ENCODE measurements at places on chromosomes 2 and 18. TPM values are rescaled to one million over a fixed set of nuclear protein-coding genes. Genes with fewer than 3 reads are reported as not detected.

The GPR45 gene
- not detected for total RNA-seq

The ATOH8 gene
- 72.5 TPM for total RNA-seq

The TP53I3 gene
- 35.7 TPM for total RNA-seq

The RAMP1 gene
- total RNA-seq, result 10.5 TPM

The VWA3B gene
- 0.09 TPM for total RNA-seq

The STARD6 gene
- not detected for total RNA-seq

The FBXO36 gene
- total RNA-seq, result 3.8 TPM

The CNTNAP5 gene
- not detected for total RNA-seq

The ING5 gene
- 27.7 TPM for total RNA-seq

The RAB31 gene
- 51.2 TPM for total RNA-seq

The CERS6 gene
- 4.1 TPM for total RNA-seq

The MC2R gene
- total RNA-seq, result not detected

The GFPT1 gene
- 63.1 TPM for total RNA-seq

The ALPG gene
- total RNA-seq, result not detected

The CMPK2 gene
- 0.43 TPM for total RNA-seq

The ARL6IP6 gene
- 7.9 TPM for total RNA-seq

The ADCY3 gene
- total RNA-seq, result 42.3 TPM

The IFT172 gene
- total RNA-seq, result 33.1 TPM

The SNX17 gene
- total RNA-seq, result 143 TPM

The SCN1A gene
- total RNA-seq, result 0.28 TPM

The CXCR1 gene
- total RNA-seq, result not detected

The SERPINB11 gene
- not detected for total RNA-seq

The DLX2 gene
- total RNA-seq, result not detected

The THAP4 gene
- total RNA-seq, result 43.8 TPM

The RNU2-63P gene
- 325 TPM for total RNA-seq

The RIT2 gene
- total RNA-seq, result not detected

The RNF152 gene
- total RNA-seq, result 10.5 TPM

The MAIP1 gene
- total RNA-seq, result 18.7 TPM

The KCNE4 gene
- total RNA-seq, result 43.9 TPM

The ARPC2 gene
- 269 TPM for total RNA-seq

The MSTN gene
- 0.09 TPM for total RNA-seq

All from smooth muscle cell of bladder (primary cell).